Thymus (tissue), 14 donors: ENCODE measurements at places on chromosomes 12 and 14. TPM values are rescaled to one million over a fixed set of nuclear protein-coding genes. Genes with fewer than 3 reads are reported as not detected.

DNA sequence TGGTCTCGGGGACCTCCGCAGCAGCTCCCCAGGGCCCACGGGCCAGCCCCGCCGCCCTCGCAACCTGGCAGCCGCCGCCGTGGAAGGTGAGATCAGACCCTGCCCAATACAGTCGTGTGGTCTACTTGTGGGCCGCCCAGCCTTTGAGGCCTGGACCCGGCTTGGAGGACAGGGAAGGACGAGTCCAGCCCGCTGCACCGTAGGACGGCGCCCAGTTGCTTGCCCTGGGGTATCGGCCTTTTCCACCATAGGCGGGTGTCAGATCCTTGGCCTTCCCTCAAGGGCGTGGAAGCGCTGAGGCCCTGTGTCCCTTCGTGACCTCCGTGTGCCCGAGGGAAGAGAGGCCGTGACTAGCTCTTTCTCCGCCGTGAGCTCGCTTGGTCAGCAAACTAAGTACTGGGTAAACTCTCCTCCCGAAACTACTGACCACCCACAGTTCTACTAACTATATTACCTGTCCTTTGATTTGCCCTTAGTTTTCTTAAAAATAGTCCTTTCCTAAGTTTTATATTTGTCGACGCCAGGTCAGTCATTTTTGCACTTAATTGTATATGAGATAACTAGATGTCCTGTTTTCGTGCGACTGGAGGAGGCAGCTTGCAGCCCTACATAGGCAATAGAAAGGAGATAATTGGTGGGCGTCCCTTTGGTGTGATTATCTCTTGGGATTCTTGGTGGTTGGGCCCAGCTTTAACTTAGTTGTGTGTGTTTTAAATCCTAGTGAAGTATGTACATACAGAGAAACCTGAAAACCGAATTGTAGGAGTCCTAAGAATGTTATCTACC, 757 bp downstream of the SLC25A3 start:
- peaks cover 10% of the 10 kb centered on the region for H3K4me1 ChIP-seq
- H3K27me3 ChIP-seq: no peaks in the 10 kb centered on the region
- H3K27ac ChIP-seq: peak overlapping the region; percentile 98
- H3K4me3 ChIP-seq: peak overlapping the region; percentile 78

DNA sequence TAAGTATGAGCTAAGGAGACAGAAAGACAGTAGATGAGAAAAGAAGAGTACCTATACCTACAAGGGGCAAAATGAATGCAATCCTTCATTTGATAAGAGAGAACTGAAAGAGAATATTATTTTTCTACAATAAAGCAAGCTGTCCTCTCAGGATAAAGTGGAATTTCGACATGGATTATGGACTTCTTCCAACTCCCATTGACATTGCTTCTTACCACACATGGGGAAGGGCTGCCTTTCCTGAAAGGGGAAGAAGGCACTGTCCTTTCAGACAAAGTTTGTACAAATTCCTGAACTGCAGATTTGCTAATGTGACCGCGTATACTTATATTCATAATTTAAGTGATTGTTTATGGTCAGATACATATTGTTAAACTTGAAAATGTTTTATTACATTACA, 4.3 kb upstream of the HEBP1 start:
- no peak overlapping the region for H3K27ac ChIP-seq
- H3K4me1 ChIP-seq: peaks cover 11% of the 10 kb centered on the region
- DNase-seq: no peak
- no peaks in the 10 kb centered on the region for H3K36me3 ChIP-seq
- no peak overlapping the region for H3K4me3 ChIP-seq

DNA sequence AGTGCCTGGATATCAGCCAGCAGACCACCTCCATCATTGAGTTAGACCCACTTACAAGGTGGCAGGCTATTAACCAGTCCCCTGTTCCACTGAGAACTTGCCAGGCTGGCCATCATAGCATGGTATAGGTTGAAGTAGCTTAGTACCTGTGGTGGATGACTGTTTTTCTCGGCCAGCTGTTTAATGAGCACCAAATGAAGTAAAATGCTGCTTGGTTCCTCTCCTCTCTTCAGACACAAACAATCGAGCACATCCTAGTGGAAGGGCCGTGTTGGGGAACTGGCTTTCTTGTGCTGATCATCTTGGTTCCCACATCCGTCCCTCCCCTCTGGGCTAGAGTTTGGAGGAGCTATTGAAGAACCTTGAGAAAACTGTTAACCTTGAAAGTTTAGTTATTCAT, 486.2 kb downstream of the RAD51B start:
- no peak overlapping the region for H3K4me3 ChIP-seq
- no peaks in the 10 kb centered on the region for H3K36me3 ChIP-seq
- no peaks in the 10 kb centered on the region for H3K27me3 ChIP-seq
- peaks cover 8% of the 10 kb centered on the region for H3K4me1 ChIP-seq
- peak overlapping the region; percentile 64 for H3K27ac ChIP-seq

GRCh38 chr14:94097091-94097490, 13.4 kb upstream of the IFI27 start:
- H3K27me3 ChIP-seq: no peaks in the 10 kb centered on the region
- H3K27ac ChIP-seq: no peak overlapping the region
- no peak overlapping the region for H3K4me3 ChIP-seq
- no peaks in the 10 kb centered on the region for H3K4me1 ChIP-seq
- peaks cover 3% of the 10 kb centered on the region for H3K36me3 ChIP-seq

- H3K36me3 ChIP-seq: no peaks in the 10 kb centered on the region
- H3K27me3 ChIP-seq: no peaks in the 10 kb centered on the region
- no peaks in the 10 kb centered on the region for H3K4me1 ChIP-seq
- DNase-seq: no peak
- no peak overlapping the region for H3K4me3 ChIP-seq
These were observed 26.6 kb downstream of the ASCL4 start for GRCh38 chr12:107801150-107801549.

GRCh38 chr14:98077176-98077575, 1194.8 kb downstream of the BCL11B start:
- no peaks in the 10 kb centered on the region for H3K27me3 ChIP-seq
- no peaks in the 10 kb centered on the region for H3K36me3 ChIP-seq
- no peak overlapping the region for H3K4me3 ChIP-seq
- DNase-seq: no peak
- H3K27ac ChIP-seq: no peak overlapping the region

- H3K4me1 ChIP-seq: peaks cover 37% of the 10 kb centered on the region
- no peak overlapping the region for H3K27ac ChIP-seq
These were observed 837.6 kb downstream of the VRK1 start for GRCh38 chr14:97634751-97635150.

GRCh38 chr12:109776624-109777023, 56.6 kb downstream of the TRPV4 start:
- H3K27me3 ChIP-seq: peaks cover 2% of the 10 kb centered on the region
- H3K4me3 ChIP-seq: no peak overlapping the region
- no peaks in the 10 kb centered on the region for H3K4me1 ChIP-seq
- no peak overlapping the region for H3K27ac ChIP-seq

DNA sequence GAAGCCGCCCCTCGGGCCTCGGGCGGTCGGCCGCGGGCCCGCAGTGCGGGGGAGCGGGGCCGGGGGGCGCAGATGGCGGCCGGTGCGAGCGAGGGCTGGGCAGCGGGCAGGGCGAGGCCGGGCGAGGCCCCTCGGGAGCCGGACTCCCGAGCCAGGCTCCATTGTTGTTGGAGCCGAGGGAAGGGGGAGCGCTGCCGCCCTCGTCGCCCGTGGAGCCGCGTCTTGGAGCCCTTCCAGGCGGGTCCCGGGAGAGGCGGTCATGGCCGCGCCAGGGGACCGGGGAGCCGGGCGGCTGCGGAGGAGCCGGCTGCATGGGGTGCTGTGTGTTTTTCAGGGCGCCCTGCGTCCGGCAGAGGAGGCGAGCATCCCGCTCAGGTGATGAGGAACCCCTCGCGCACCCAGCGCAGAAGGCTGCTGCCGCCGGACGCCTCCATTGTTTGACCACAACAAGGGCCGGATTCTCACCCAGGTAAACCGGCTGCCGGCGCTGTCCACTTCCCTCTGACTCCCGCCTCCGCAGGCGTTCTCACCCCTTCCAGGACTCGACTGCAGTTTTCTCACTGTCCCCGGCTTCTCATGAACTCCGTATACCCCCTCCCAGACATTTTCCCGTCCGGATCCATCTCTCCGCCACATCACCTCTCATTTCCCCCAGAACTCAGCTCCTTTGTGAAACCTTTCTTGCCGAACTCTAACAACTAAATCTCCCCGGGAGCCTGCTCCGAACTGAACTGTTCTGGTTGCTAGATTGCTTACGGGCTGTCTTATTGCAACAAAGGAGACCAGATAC, 732 bp downstream of the ZNF664 start:
- peak overlapping the region; percentile 79 for H3K27ac ChIP-seq
- peak overlapping the region; percentile 95 for H3K4me3 ChIP-seq
- peaks cover 8% of the 10 kb centered on the region for H3K4me1 ChIP-seq
- no peak for DNase-seq
- H3K27me3 ChIP-seq: peaks cover 2% of the 10 kb centered on the region

DNA sequence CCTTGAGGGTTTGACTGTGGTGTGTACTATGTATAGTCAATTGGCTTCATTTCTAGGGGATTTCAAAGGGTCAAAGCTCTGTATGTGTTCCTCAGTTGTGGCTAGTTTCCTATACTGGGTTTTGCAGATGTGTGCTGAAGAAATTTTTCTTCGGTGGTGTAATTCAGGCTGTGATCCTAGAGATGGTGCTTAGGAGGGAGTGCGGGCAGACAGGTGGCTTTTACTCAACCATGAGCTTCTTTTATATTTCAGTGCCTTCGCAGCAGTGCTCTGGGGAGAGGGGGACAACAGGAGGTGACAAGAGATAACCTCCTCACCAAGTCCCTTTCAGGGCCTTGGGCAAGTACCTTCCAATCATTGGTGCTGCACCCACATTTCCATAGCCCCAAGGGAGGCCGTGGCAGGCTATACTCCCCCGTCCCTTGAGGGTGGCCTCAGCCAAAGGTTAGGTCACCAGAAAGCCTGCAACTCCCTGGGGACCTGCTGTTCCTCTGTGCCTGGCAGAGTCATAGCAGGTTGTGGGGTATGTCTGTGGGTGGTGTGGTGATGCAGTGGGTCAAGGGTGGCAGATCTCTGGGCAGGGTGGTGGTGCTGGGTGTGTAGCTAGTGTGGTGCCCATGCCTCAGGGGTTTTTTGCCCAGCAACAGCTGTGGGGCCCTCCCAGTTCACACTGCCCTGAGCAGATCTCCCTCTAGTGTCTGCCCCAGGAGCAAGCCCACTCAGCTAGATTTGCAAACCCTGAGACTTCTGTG, 37.0 kb upstream of the TMX1 start:
- no peak overlapping the region for H3K27ac ChIP-seq
- H3K4me1 ChIP-seq: peaks cover 3% of the 10 kb centered on the region
- no peak overlapping the region for H3K4me3 ChIP-seq
- no peaks in the 10 kb centered on the region for H3K27me3 ChIP-seq
- no peak for DNase-seq

- H3K27me3 ChIP-seq: peaks cover 73% of the 10 kb centered on the region
- DNase-seq: no peak
- peaks cover 15% of the 10 kb centered on the region for H3K4me1 ChIP-seq
These were observed 1.0 kb downstream of the AHNAK2 start for GRCh38 chr14:104977008-104977680.

GRCh38 chr14:61812347-61813095, 50.3 kb downstream of the SNAPC1 start:
- peak; percentile 14 for DNase-seq
- no peaks in the 10 kb centered on the region for H3K4me1 ChIP-seq

DNA sequence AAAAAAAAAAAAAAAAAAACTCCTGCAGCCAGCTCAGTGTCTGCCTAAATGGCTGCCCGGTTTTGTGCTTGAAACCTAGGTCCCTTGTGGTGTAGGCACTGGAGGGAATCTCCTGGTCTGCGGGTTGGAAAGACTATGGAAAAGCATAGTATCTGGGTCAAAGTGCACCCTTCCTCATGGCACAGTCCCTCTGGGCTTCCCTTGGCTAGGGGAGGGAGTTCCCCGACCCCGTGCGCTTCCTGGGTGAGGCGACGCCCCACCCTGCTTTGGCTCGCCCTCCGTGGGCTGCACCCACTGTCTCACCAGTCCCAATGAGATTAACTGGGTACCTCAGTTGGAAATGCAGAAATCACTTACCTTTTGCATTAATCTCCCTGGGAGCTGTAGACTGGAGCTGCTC, 14.3 kb downstream of the PTCSC3 start:
- H3K4me1 ChIP-seq: no peaks in the 10 kb centered on the region
- H3K27ac ChIP-seq: no peak overlapping the region
- H3K4me3 ChIP-seq: no peak overlapping the region
- no peaks in the 10 kb centered on the region for H3K36me3 ChIP-seq

DNA sequence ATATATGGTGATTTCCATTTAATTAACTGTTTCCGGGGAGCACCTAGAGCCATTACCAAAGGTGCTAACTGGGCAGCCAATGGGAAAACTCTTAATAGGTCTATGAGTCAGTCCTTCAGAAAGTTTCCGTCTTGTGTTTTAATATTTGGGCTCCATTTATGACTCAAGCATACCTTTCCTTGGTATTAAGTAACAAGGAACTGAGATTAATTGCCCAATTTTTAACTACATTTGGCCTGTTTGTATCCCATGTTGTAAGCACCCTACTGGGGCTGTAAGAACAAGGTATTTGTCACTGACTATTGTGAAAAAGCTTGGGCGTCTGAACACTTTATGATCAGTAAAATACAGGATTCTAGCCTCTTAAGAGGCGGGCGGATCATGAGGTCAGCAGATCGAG, 62.8 kb upstream of the FOXN3 start:
- no peak overlapping the region for H3K27ac ChIP-seq
- no peaks in the 10 kb centered on the region for H3K4me1 ChIP-seq
- H3K36me3 ChIP-seq: peaks cover 8% of the 10 kb centered on the region
- no peak overlapping the region for H3K4me3 ChIP-seq
- H3K27me3 ChIP-seq: no peaks in the 10 kb centered on the region

DNA sequence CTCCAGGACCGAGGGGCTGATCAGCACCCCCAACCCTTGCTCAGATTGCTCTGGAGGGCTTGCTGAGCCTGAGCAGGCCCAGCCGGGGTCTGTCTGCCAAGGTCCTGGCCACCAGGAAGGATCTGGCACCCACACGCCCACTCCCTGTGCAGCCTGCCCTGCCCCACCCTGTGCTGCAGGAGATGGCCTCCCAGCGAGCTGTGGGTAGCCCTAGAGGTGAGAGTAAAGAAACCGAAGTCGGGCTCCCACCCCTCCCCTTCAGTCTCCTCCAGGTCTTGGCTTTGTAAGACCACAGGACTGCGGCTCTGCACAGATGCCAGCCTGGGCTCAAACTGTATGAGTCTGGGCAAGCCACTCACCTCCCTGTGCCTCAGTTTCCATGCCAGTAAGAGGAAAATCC, 307.8 kb downstream of the BCL11B start:
- no peak overlapping the region for H3K27ac ChIP-seq
- H3K27me3 ChIP-seq: no peaks in the 10 kb centered on the region
- DNase-seq: no peak
- no peaks in the 10 kb centered on the region for H3K36me3 ChIP-seq
- no peak overlapping the region for H3K4me3 ChIP-seq

WDHD1 gene
- 3.7 TPM for polyA plus RNA-seq

IFNG-AS1 gene
- polyA plus RNA-seq: 0.07 TPM

GRIP1 gene
- 0.71 TPM for polyA plus RNA-seq

ENDOU gene
- 1.3 TPM for polyA plus RNA-seq

CCER1 gene
- polyA plus RNA-seq: not detected

FOXG1 gene
- 11.4 TPM for polyA plus RNA-seq

BCL2L2 gene
- 20.6 TPM for polyA plus RNA-seq

PRKD1 gene
- polyA plus RNA-seq: 5.6 TPM

CLEC2B gene
- polyA plus RNA-seq: 42.7 TPM

SAMD4A gene
- polyA plus RNA-seq: 2.8 TPM

RTL1 gene
- 0.02 TPM for polyA plus RNA-seq

TAS2R19 gene
- 1.6 TPM for polyA plus RNA-seq

TUNAR gene
- 0.18 TPM for polyA plus RNA-seq

ORAI1 gene
- 12.8 TPM for polyA plus RNA-seq

ERO1A gene
- 16.0 TPM for polyA plus RNA-seq
